ENCODE measurements at places on chromosomes 1 and 21.

GRCh38 chr1:16393570-16394521 lies 26.8 kb downstream of the SZRD1 start:
- DNase-seq: no peak

- DNase-seq: no peak
Observed at GRCh38 chr1:39047374-39048229, 21.5 kb downstream of the NDUFS5 start.

- DNase-seq: peak; percentile 34
Observed at GRCh38 chr1:4108758-4109627, 208.9 kb upstream of the C1orf174 start.

DNA sequence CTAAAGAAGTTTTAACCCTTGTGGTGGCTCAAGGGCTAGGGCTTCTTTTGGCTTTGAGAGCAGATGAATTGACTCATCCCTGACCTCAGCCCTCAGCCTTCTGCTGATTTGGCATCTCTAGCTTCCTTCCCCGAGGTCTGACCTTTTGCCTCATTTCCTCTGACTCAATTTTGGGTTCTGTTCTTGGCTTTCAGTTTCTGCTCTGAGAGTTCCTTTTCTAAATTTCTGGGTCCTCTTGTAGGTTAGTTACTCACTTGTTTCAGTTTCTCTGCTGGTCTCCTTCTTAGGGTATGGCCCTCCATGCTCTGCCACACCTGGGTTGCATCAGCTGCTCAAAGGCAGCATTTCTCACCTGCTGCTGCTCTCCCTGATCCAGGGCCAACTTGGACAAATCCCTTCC lies 19.4 kb downstream of the PDE4B start:
- peak; percentile 24 for DNase-seq

- no peak for DNase-seq
Observed at GRCh38 chr21:15255763-15256162, 191.0 kb upstream of the NRIP1 start.

GRCh38 chr1:44696789-44697345 lies 22.4 kb downstream of the ARMH1 start:
- no peak for DNase-seq

GRCh38 chr1:58896246-58897183 lies 112.7 kb upstream of the JUN start:
- peak; percentile 78 for DNase-seq

DNA sequence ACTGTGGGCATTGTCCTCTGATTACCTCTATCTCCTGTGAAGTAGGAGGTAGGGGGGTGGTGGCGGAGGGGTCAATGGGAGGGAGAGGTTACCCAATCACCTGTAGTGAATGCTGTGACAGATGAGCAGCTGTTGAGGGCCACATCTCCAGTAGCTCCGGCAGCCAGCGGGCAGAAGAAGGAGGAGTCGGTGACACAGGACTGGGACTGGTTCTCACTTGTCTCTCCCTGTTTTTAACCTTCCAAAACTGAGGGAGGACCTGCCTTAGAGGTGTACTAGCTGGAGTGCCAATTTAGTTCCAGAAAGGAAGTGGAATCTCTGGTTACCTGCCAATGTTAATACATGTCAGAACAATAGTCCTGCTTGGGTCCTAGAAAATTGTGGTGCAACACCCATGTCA lies 56.2 kb upstream of the ENAH start:
- no peak for DNase-seq

- DNase-seq: no peak
Observed at GRCh38 chr1:161827786-161828185, 61.7 kb downstream of the ATF6 start.

DNA sequence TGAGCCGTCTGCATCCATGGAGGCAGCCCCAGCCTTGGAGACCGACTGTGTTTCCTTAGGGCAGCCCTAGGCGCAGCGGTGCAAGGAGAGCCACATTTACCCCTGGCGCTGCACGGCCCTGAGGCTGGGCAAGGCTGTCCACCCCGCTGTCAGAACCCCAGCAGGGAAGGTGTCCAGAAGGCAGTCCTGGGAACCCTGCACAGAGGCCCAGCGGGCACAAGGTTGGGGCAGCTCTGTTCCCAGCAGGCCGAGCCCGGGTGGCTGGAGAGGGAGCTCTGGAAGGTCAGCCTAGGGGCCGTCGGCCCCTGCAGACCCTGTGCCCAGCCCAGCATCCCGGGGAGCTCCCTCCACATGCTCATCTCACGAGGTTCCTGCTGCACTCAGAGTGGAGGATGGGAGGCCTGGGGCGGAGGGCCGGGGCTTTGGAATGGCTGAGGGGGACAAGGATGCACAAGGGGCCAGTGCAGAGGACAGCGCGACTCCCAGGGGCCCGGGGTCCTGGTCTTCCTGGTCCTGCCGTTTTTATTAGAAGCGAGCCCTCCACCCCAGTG lies 19.9 kb upstream of the SAMD11 start:
- no peak for DNase-seq

- no peak for DNase-seq
Observed at GRCh38 chr1:206074839-206075238, 21.9 kb downstream of the RHEX start.

DNA sequence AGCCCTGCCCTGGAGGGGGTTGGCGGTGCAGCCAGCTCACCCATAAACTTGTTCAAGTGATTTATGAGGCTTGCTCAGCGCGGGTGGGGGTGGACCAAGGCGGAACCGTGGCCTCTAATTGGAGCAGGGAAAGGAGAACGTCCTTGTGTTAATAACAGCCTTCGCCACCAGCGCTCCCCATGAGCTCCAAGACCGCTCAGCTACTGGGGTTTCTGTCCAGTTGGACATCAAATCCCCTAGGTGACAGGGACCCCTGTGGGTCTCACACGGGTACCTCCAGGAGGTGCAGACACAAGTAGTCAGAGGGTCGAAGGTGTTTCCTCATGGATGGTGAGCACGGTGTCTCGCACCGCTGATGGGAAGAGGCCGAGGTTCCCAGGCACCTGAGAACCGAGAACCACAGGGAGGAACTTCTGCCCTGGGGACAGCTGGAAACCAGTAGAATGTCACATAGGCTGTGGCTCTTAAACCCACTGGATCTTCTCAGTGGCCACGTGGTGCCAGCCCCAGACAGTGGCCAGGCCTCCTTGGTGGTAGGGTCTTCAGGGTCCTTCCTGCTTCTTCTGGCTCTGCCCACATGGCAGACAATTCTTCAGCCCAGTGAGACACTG lies 3.7 kb upstream of the ACTRT2 start:
- DNase-seq: no peak

- DNase-seq: peak; percentile 76
Observed at GRCh38 chr1:45512641-45513054, 9.0 kb downstream of the PRDX1 start.

DNA sequence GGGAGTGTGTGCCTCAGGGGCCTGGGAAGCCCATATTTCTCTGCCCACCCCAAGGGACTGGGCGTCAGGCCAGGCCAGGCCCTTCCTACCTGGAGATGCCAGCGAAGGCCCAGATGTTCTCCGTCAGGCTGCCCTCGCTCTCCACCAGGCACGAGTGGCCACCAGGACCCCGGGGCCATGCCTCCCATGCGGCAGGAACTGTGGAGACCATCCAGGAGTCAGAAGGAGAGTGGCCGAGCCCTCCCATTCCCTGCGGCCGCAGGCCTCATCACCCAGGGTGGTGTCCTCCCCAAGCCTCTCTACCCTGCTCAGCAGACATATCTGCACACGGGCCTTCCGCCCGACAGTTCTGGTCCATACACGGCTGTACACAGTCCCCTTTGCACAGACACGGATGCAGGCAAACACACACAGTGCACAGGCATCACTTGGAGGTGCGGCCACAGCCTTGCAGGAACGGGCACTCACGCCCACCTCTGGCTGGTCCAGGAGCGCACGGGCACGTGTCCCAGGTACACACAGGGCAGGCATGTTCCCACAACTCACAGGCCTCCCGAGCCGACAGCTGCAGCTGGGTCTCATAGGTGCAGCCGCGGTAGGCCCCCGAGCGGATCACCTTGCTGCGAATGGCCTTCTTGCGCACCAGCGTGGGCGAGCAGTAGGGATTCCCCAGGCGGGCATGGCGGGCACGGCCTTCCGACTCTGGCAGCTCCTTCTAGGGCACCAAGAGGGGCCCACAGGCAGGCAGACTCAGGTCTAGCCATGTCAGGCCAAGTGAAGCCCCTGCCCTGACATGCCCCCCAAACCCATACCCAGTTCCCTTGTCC lies 5.9 kb upstream of the KIF17 start:
- DNase-seq: no peak

DNA sequence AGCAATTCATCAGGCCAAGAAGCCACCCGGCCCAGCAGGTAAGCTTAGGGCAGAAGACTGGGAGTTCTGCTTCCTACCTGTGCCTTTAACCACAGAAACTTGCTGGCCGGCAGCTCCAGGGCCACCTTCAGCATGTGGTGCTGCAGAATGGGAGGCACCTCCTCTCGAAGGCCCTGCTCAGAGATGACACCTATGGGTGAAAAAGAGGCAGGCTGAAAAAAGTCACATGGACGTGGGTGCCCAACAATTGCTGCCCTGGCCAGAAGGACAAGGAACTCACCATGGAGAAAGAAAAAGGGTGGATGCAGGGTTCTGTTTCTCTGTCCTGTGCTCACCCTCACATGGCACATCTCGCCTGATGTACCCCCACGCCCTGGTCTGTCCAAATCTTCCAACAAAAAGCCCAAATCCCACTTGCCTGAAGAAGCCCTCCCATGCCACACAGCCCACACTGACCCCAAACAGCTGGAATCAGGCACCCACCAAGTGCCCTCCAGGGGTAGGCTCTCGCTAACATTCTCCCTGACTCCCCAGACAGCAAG lies 33.0 kb downstream of the URB1 start:
- DNase-seq: no peak
